ENCODE measurements at places on chromosomes 1 and 21.

- DNase-seq, result no peak
Measured at GRCh38 chr1:159012495-159012894, 2.8 kb downstream of the IFI16 start.

GRCh38 chr1:39384305-39384704, 107.1 kb upstream of the BMP8A start:
- no peak for DNase-seq

GRCh38 chr1:243917863-243918565, 68.0 kb upstream of the AKT3 start:
- no peak for DNase-seq

DNA sequence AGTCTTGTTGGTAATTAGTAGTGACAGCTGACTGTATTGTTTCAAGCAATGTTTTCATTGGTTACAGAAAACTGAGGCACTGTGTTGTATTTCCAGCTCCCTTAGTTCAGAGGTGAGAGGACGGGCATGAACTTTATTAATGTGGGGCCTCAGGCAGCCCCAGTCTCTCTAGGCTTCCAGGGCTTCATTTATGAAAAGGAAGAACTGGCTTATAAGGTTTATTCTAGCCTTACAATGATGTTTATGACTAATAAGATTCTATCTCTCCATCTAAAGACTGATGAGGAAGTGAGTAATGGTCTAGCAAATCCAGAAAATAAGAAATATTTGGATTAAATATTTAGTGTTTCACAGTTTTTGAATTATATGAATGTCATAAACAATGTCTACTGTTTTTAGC, 41.5 kb downstream of the CBS start:
- DNase-seq, result no peak

DNA sequence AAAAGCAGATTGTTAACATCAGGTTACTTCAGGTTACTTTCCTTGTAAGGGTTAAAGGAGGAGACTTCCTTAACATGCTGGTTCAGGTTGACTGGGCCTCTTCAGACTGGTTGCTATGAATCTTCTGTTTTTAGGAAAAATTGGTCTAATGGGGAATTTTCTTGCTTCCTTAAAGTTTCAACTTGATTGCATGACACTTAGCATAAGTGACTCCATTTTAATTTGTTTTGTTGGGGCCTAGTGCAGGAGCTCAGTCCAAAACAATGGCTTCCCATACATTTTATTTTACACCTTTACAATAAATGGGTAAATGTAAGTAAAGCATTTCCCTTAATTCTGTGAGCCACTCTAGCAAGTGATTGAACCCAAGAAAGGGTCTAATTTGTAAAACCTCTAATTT, 53.8 kb downstream of the SLC16A1 start:
- no peak for DNase-seq

DNA sequence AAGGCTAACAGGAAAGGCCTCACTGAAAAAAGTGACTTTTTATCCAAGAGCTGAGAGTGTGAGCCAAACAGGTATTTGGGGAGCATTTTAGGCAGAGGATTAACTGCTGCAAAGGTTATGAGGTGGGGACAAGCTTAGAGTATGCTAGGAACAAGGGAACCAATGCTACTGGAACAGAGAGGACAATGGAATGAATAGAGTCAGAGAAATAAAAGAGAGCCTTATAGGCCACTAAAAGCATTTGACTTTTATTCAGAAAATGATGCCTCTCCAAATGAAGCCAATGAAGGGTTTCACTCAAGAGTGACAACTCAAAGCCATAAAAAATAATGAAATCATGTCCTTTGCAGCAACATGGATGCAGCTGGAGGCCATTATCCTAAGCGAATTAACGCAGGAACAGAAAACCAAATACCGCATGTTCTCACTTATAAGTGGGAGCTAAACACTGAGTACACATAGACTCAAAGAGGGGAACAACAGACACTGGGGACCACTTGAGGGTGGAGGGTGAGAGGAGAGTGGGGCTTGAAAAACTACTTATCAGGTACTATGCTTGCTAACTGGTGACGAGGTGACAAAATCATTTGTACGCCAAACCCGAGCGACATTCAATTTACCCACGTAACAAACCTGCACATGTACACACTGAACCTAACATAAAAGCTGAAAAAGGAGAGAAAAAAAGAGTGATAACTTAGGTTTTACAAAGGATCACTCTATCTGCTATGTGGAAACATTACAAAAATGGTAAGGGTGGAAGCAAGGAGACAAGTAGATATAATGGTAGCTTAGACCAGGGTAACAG, 11.1 kb downstream of the PTP4A2 start:
- no peak for DNase-seq

GRCh38 chr21:32735524-32735923, 7.7 kb upstream of the SYNJ1 start:
- no peak for DNase-seq

DNA sequence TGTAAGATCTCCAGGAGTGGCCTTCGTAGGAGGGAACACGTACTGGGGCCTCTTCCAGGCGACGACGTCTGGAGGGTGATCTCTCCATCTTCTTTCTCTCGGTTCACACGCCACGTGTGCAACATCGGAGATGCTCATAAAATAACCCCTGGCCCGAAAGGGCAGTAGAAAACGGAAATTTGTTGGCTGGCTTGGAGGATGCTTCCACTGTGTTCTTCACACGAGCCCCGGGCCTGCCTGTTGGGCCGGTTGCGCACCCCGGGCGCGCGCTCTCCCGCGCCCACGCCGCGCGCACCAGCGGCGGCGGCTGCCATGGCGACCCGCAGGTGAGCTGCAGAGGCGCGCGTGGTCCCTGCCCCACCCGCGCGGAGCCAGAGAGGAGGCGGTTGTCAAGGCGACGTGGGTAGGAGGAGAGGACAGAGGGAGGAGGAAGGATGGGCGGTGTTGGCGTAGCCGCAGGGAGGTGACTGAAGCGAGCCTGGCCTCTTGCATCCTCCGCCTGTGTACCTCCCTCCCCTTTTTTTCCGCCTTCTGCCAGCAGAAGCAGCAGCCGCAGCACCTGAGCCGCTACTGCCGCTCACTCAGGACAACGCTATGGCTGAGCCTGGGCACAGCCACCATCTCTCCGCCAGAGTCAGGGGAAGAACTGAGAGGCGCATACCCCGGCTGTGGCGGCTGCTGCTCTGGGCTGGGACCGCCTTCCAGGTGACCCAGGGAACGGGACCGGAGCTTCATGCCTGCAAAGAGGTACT, at the start of gene ELAPOR1:
Gene ELAPOR1, plus strand, starts transcription at position 526 of the 752 bp plus-strand sequence. Its CDS starts 69 bp downstream, at position 595.
- peak; percentile 73 for DNase-seq

GRCh38 chr1:193593147-193593885, 406.9 kb upstream of the B3GALT2 start:
- DNase-seq, result no peak

Measured in activated gamma-delta T cell treated with anti-CD3 and anti-CD28 coated beads, Interleukin-2, amount 50 U/mL, for 16 hours (primary cell).